Placental epithelial cell (primary cell): ENCODE measurements at places on chromosomes 6 and 20. TPM values are rescaled to one million over a fixed set of nuclear protein-coding genes. Genes with fewer than 3 reads are reported as not detected.

The ZC3H12D gene
- total RNA-seq: 0.39 and 0.43 TPM in 2 replicates

The CFB gene
- 0.39 TPM in 1 of 2 replicates, not detected in the other for total RNA-seq

The TP53TG5 gene
- not detected in 2 replicates for total RNA-seq

The CCM2L gene
- total RNA-seq: not detected in 2 replicates

The MATN4 gene
- 0.54 and 1.2 TPM in 2 replicates for total RNA-seq

The FHL5 gene
- not detected in 2 replicates for total RNA-seq

The VSX1 gene
- not detected in 2 replicates for total RNA-seq

The SMOC2 gene
- not detected in 2 replicates for total RNA-seq

The APCDD1L gene
- total RNA-seq: 0.79 and 1.5 TPM in 2 replicates

The WFDC2 gene
- 12.9 and 31.8 TPM in 2 replicates for total RNA-seq
